GM18507 (cell line): ENCODE measurements at places on chromosomes 2 and 18.

GRCh38 chr2:84038866-84039265 is 420.2 kb downstream of the SUCLG1 start:
- DNase-seq = no peak

- DNase-seq = no peak
Measured at GRCh38 chr2:58708565-58708964, 467.4 kb upstream of the FANCL start.

GRCh38 chr2:191950132-191950874 is 103.4 kb upstream of the CAVIN2 start:
- DNase-seq = no peak

DNA sequence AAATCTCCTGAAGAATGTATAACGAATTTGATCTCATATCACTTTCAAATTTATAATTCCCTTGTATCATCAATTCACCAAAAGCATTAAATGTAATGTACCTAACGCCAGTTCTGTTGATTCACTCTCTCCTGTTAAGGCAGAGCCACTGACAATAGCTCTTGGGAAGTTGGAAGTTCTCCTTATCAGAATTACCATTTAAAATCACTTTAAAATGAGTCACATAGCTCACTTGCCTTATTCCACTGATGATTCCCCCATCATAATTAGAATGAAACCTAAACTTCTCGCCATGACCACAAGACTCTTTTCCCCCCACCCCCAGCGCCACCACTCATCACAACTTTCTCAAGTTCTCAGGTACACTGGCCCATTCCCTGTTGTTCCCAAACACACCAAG is 117.1 kb downstream of the PID1 start:
- DNase-seq = no peak
